ENCODE measurements at places on chromosomes 7 and 10. TPM values are rescaled to one million over a fixed set of nuclear protein-coding genes. Genes with fewer than 3 reads are reported as not detected.

- no peaks in the 10 kb centered on the region for H3K4me1 ChIP-seq
- H3K36me3 ChIP-seq: no peaks in the 10 kb centered on the region
Observed at GRCh38 chr7:36360244-36360643, 29.4 kb upstream of the ANLN start.

- no peak overlapping the region for H3K27ac ChIP-seq
- H3K4me3 ChIP-seq: no peak overlapping the region
- H3K36me3 ChIP-seq: no peaks in the 10 kb centered on the region
- DNase-seq: no peak
Observed at GRCh38 chr10:127576740-127577161, 27.6 kb downstream of the NPS start.

Gene CPED1
- polyA plus RNA-seq: 83.2 TPM

Gene TUBAL3
- not detected for polyA plus RNA-seq

Gene FEZF1
- polyA plus RNA-seq: not detected

Data from fibroblast of lung (primary cell).